Lower lobe of right lung (tissue), 2 donors: ENCODE measurements at places on chromosomes 2 and 18. TPM values are rescaled to one million over a fixed set of nuclear protein-coding genes. Genes with fewer than 3 reads are reported as not detected.

The SERPINB12 gene
- total RNA-seq: not detected

The FBLN7 gene
- total RNA-seq: 2.0 TPM

The KATNAL2 gene
- 3.8 TPM for total RNA-seq

The NR4A2 gene
- total RNA-seq: 4.0 TPM

The PELI1 gene
- 34.1 TPM for total RNA-seq

The LRRC30 gene
- total RNA-seq: not detected

The FLACC1 gene
- total RNA-seq: 6.8 TPM

The FAP gene
- 3.4 TPM for total RNA-seq

The OSBPL6 gene
- total RNA-seq: 7.9 TPM

The GALNT3 gene
- 27.8 TPM for total RNA-seq

The INPP5D gene
- 32.0 TPM for total RNA-seq

The CCBE1 gene
- 14.0 TPM for total RNA-seq

The TM4SF20 gene
- not detected for total RNA-seq

The KCNS3 gene
- total RNA-seq: 28.7 TPM

GRCh38 chr2:105790461-105791149, 45.9 kb downstream of the NCK2 start:
- H3K27ac ChIP-seq: no peak overlapping the region
- no peaks in the 10 kb centered on the region for H3K36me3 ChIP-seq
- peaks cover 63% of the 10 kb centered on the region for H3K4me1 ChIP-seq

DNA sequence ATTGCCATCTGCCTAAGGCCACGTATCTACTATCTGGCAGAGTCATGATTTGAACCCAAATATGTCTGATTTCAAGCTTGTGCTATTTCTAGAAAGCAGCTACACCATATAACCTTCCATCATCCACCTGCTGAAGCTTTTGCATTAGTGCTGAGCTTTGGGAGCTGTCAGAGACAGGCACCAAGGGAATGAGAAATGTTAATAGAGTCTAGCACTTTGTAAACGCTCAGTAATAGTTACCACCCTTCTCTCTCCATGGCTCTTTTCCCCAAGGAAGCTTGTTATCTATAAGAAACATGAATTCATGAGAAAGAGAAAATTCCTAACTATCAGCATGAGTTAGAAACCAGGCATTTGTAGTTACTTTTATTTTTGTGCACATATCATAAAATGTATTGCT, 151.5 kb downstream of the CPS1 start:
- no peak for DNase-seq
- H3K4me3 ChIP-seq: no peak overlapping the region
- H3K36me3 ChIP-seq: no peaks in the 10 kb centered on the region

DNA sequence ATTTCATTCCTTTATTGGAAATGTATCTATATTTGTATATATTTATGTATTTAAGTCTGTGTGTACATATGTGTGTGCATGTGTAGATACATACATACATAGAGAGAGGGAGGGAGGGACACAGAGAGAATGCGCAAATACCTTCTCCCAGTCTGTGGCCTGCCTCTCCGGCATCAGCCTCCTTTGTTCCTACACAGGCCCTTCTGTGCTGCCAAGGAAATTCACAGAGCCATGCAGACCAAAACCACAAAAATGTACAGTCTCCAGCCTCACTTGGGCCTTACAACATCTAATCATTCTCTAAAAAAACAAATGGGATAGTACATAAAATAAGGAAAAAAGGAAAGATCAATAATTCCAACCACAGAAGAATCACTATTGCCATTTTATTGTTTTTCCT, 8.8 kb upstream of the CRACDL start:
- H3K27me3 ChIP-seq: peaks cover 7% of the 10 kb centered on the region
- no peak for DNase-seq
- no peak overlapping the region for H3K4me3 ChIP-seq
- H3K36me3 ChIP-seq: no peaks in the 10 kb centered on the region
- no peak overlapping the region for H3K27ac ChIP-seq
- H3K4me1 ChIP-seq: no peaks in the 10 kb centered on the region

DNA sequence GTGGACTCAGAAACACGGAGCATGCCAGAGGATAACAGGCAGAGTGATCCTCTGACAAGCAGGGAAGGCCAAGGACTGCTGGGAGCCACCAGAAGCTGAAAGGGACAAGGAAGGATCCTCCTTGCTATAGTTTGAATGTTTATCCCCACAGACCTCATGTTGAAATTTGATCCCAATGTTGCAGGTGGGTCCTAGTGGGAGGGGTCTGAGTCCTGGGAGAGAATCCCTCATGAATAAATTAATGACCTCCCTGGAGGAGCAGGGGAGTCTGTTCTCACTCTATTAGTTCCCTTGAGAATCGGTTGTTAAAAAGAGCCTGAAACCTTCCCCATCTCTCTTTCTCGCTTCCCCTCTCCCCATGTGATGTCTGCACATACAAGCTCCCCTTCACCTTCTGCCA, 124.4 kb downstream of the FBXO15 start:
- no peaks in the 10 kb centered on the region for H3K27me3 ChIP-seq
- DNase-seq: no peak
- no peaks in the 10 kb centered on the region for H3K36me3 ChIP-seq
- no peak overlapping the region for H3K27ac ChIP-seq

DNA sequence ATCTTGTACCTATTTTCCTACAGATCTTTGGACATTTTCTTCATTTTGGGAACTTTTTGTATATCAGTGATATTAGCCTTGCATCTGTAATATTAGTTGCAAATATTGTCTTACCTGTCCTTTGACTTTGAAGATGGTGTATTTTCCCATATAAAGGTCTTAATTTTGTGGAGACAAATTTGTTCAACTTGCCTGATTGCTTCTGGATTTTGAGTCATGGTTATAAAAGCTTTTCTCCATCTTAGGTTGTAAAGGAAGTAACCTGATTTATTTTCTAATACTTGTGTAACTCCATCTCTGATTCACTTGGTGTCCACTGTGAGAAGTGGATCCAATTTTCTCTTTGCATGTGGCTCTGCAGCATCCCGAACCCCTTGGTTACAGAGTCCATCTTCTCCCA, 97.7 kb upstream of the OTOS start:
- DNase-seq: no peak
- H3K27me3 ChIP-seq: no peaks in the 10 kb centered on the region
- H3K4me1 ChIP-seq: peaks cover 14% of the 10 kb centered on the region
- no peaks in the 10 kb centered on the region for H3K36me3 ChIP-seq
- no peak overlapping the region for H3K4me3 ChIP-seq
- H3K27ac ChIP-seq: no peak overlapping the region

DNA sequence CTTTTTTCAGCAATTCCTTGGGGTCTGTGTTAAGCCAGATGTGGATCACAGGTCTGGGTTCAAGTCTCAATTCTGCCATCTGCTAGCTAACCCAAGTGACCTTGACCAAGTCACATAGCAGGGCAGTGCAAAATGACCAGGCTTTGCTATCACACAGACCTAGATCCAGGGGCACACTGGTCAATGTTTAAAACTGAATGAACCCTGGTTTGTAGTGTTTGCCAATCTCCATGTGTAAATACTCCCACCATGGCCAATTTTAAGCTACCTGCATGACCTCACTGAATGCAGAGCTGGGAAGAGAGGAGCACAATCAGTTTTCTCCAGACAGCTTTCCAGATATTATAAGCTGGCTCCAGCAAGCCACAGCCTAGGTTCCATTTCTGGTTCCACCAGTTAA, 142.9 kb downstream of the CHST9 start:
- H3K4me1 ChIP-seq: no peaks in the 10 kb centered on the region
- no peak overlapping the region for H3K27ac ChIP-seq
- DNase-seq: no peak
- no peaks in the 10 kb centered on the region for H3K27me3 ChIP-seq

DNA sequence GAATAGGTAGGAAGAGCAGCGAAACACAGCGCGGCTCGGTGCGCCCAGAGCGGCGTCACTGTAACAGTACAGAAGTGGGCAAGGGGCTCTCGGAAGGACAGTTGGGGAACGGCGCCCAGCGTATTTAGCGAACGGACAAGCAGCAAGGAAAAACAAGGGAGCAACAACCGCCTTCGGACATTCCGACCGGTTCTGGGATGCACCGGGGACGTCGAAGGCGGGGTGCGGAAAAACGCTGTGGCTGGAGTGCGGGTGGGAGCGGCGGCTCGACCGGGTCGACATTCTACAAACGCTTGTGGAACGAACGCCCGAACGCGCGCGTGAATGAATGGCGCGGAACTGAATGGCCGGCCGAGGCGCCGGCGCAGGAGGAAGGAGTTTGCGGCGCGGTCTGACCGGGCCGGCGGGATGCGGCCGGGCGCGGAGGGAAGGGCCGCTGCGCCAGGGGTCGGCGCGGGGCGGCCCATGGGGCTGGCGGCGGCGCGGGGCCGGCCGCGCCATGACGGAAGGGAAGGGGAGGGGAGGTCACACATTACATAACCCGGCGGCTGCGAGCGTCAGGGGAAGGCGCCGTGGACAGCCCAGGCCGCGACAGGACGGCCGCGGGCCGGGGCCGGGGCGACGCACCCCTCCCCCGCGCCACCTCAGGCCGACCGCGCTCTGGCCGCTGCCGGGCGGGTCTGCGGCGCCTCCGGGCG, 605 bp downstream of the REV1 start:
- peak overlapping the region; percentile 87 for H3K4me3 ChIP-seq
- peak overlapping the region; percentile 95 for H3K27ac ChIP-seq
- H3K27me3 ChIP-seq: no peaks in the 10 kb centered on the region
- H3K4me1 ChIP-seq: peaks cover 40% of the 10 kb centered on the region

DNA sequence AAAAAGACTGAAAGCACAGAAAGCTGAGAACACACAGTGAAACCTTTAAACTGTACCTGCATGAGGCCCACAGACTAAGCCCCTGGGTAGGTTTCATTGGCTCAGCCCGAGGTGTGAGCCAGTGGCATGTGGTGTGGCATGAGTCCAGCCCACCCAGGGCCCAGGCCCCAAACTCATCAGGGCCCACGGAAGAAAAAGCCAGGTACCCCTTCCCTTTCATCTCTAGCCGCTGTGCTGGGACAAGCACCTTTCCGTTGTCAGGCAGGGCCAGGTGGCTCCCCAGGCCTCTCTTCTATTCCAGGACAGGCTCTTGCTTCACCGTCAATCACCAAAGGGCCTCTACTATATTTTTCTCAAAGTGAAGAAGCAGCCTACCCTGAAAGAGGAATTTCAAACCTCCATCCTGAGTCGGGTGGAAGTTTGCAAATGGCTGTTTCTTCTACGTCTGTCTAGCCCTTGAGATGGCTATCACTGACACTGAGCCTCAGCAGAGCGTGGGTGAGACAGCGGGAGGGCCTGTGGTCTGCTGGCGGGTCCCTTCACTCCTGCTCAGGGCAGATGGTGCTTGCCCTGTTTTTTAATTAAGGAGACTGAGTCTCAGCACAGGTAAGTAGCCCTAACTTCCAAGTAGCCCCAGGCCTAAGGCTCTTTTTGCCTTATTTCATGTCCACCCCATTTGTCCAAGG, 8.6 kb downstream of the DNAJB2 start:
- no peaks in the 10 kb centered on the region for H3K27me3 ChIP-seq
- DNase-seq: no peak
- H3K27ac ChIP-seq: no peak overlapping the region
- peaks cover 37% of the 10 kb centered on the region for H3K36me3 ChIP-seq
- no peak overlapping the region for H3K4me3 ChIP-seq

GRCh38 chr2:152024477-152024876, 74.4 kb downstream of the CACNB4 start:
- no peak overlapping the region for H3K4me3 ChIP-seq
- no peaks in the 10 kb centered on the region for H3K27me3 ChIP-seq
- H3K27ac ChIP-seq: no peak overlapping the region
- DNase-seq: no peak
- H3K4me1 ChIP-seq: no peaks in the 10 kb centered on the region
- no peaks in the 10 kb centered on the region for H3K36me3 ChIP-seq

- H3K4me3 ChIP-seq: no peak overlapping the region
- no peak overlapping the region for H3K27ac ChIP-seq
- no peaks in the 10 kb centered on the region for H3K27me3 ChIP-seq
- no peaks in the 10 kb centered on the region for H3K36me3 ChIP-seq
- H3K4me1 ChIP-seq: no peaks in the 10 kb centered on the region
Observed at GRCh38 chr2:72347081-72347480, 199.4 kb upstream of the CYP26B1 start.

- H3K4me1 ChIP-seq: no peaks in the 10 kb centered on the region
- no peak for DNase-seq
- no peaks in the 10 kb centered on the region for H3K36me3 ChIP-seq
- no peak overlapping the region for H3K27ac ChIP-seq
Observed at GRCh38 chr2:65486802-65487201, 54.4 kb upstream of the SPRED2 start.

GRCh38 chr2:223460774-223461211, 141.4 kb downstream of the SCG2 start:
- peaks cover 10% of the 10 kb centered on the region for H3K4me1 ChIP-seq
- no peak overlapping the region for H3K4me3 ChIP-seq
- no peak for DNase-seq
- H3K27ac ChIP-seq: no peak overlapping the region

- no peak for DNase-seq
- H3K4me3 ChIP-seq: no peak overlapping the region
- H3K27me3 ChIP-seq: no peaks in the 10 kb centered on the region
- no peaks in the 10 kb centered on the region for H3K36me3 ChIP-seq
Observed at GRCh38 chr2:224405412-224405811, 3.5 kb upstream of the FAM124B start.

DNA sequence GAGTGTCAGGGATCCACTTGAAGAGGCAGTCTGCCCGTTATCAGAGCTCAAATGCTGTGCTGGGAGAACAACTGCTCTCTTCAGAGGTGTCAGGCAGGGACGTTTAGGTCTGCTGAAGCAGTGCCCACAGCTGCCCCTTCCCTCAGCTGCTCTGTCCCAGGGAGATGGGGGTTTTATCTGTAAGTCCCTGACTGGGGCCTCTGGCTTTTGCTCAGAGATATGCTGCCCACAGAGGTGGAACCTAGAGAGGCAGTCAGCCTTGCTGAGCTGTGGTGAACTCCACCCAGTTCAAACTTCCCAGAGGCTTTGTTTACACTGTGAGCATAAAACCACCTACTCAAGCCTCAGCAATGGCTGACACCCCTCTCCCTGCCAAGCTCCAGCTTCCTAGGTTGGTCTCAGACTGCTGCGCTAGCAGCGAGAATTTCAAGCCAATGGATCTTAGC, 38.1 kb downstream of the PLEK start:
- H3K27me3 ChIP-seq: peaks cover 8% of the 10 kb centered on the region
- no peaks in the 10 kb centered on the region for H3K4me1 ChIP-seq
- no peaks in the 10 kb centered on the region for H3K36me3 ChIP-seq
- H3K27ac ChIP-seq: no peak overlapping the region
- DNase-seq: no peak

GRCh38 chr18:58249712-58250111, 205.7 kb downstream of the NEDD4L start:
- no peaks in the 10 kb centered on the region for H3K27me3 ChIP-seq
- H3K27ac ChIP-seq: no peak overlapping the region
- no peak overlapping the region for H3K4me3 ChIP-seq
- H3K4me1 ChIP-seq: peaks cover 17% of the 10 kb centered on the region
- no peak for DNase-seq

GRCh38 chr18:77544792-77545191, 295.1 kb downstream of the GALR1 start:
- DNase-seq: no peak
- H3K4me1 ChIP-seq: no peaks in the 10 kb centered on the region

DNA sequence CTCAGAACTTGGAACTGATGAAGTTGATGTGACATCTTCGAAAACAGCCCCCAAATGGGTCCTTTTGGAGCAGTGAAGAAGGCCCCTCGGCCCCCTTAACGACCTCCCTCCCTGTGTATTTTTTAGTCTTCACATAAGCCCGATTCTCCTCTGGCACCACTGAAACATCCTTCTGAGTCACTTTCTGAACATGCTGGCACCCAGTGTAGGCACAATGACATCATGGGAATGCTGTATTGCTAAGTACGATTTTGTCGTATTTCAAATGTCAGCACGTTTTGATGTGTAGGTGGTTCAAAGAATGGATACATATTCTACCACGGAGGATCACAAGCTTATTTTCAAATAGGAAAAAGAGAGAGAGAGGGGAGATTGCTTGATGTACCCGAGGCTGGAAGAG, 111.7 kb upstream of the RIOK3 start:
- no peak overlapping the region for H3K4me3 ChIP-seq
- no peak overlapping the region for H3K27ac ChIP-seq
- H3K27me3 ChIP-seq: no peaks in the 10 kb centered on the region

- H3K4me3 ChIP-seq: no peak overlapping the region
- no peaks in the 10 kb centered on the region for H3K36me3 ChIP-seq
Observed at GRCh38 chr2:37458133-37458532, 113.7 kb downstream of the QPCT start.
